ENCODE measurements at places on chromosomes 6 and 20.

DNA sequence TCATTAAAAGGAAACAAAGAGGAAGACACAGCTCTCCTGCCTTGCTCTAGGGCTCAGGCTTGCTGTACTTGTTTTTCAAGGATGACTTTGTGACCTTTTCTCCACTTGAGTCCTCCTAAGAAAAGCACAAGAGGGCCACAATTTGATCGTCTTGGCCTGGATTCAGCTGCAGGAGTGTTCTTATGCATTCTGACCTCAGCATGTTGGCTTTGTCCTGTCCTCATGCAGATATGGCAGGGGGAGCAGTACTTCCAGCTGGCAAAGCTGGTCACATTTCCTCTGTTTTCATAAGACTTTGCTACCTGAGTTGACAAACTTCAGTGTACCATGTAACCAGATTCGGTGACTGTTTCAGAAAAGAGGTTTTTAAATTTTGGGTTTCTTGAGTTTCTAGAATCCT is 30.8 kb downstream of the KDM1B start:
- DNase-seq, result no peak

DNA sequence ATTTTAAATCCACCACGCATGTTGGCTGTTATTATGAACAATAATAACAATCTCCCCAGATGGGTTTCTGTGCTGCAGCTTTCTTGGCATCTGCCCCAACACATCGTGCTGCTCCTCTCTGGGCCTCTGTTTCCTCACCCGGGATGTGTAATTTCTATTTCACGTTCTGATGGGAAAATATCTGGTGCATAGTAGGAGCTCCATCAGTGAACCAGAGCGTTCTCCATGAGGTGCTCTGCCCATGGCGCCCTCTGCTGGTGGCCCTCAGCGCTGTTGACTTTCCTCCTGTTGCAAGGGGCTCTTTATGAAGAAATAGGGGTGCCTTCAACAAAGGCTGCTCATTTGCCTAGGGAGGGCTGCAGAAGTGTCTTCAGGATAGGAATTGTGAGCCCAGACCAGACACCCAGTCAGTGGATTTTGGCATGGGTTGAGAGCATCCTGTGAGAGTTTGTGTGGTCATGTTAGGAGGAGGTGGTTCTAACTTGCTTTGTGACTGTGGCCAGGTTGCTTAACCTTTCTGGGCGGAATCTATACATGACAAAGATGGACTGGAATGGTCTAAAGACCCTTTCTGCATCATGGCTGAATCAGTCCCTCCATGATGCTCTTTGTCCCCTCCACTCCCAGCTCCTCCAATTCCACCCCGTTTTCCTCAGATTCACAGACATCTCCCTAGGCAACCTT is 8.1 kb downstream of the SCRT2 start:
- DNase-seq, result no peak

DNA sequence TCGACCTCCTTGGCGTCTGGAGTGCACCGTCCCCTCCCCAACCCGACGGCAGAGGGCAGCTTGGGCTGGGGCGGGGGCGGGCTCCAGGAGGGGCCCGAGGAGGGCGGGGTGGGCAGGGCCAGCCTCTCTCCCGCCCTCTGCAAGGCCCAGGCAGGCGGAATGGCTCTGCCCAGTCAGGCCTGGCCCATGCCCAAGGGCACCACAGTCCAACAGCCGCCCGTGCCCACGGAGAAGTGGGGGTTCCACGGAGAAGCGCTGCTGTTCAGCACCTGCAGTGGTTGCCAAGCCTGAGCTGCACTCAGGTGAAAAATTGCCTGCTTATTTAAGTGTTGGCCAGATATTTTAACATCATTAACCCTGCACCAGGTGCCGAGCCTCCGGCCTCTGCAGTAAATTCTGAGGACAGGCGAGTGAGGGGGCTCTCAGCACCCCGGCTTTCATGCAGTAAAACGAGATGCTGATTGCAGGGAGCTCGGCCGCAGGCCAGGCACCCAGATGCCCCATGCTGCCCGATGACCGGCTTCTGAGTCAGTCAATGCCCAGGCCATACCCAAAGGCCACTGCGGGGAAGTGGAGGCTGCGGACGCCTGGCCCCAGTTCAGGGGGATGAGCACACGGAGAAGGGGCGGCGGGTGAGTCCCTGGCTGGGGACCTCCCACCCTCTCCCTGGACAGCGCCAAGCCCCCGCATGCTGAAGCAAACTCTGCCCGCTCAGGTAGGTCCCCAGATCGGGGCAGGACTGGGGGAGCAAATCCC is at the start of gene SRMS:
SRMS (minus strand) TSS at position 25 of the 756 bp plus-strand sequence. CDS start 286 bp downstream, outside the sequence.
- DNase-seq, result no peak

DNA sequence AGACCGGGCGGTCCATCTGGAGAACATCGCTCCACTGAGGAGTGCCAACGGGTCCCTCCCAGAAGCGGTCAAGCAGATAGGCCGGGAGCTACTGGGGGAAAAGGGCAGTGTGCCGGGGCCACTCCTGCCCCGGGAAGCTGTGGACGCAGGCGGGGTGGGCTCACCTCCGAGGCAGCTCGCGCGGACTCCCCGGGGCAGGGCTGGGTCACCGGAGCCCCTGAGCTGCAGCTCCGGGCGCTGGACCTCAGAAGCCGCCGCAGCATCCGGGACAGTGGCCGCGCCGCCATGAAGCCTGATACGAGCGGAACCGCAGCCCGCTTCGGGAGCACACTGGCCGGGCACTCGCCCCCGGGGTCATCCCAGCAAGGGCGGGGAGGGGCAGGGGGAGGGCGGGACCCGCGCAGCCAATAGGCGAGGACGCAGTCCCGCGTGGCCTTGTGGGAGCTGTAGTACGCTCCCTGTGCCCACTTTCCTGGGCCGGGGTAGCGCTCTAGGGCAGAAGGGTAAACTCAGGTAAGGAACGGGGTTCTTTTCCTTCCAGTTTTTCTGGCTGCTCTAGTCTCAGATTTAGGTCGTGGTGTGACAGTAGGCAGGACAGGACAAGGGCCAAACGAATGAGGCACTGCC is at the start of gene MOCS1:
MOCS1 (minus strand) TSS at position 332 of the 627 bp plus-strand sequence; CDS start at position 287, 45 bp downstream.
- no peak for DNase-seq

- DNase-seq, result no peak
These were observed 14.6 kb downstream of the PDYN start for GRCh38 chr20:1979106-1979778.

DNA sequence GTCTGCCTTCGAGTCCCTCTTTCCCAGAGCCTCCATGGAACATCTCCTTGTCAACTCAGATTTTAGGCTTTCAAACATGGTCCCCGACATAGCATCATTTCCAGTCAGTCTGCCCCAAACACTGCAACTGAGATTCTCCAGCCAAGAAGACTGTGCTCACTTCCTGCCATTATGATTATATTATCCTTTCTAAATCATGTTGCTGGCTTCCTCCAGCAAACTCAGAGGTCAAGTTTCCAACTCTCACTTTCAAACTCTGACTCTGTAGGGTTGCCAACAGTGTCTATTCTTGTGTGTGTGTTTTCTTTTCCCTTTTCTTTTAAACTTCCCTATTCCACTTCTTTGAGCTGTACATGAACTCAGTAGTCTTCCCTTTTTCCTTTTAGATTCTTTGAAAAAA is 61.2 kb upstream of the TRAF3IP2 start:
- no peak for DNase-seq

All from GM12891 (cell line).